ENCODE measurements at places on chromosomes 16 and 17. TPM values are rescaled to one million over a fixed set of nuclear protein-coding genes. Genes with fewer than 3 reads are reported as not detected.

The SULT1A1 gene
- 8.8 TPM for polyA plus RNA-seq

GRCh38 chr17:17089796-17090641 lies 47.8 kb downstream of the MPRIP start:
- DNase-seq = no peak

GRCh38 chr16:48252013-48252412 lies 4.7 kb upstream of the ABCC11 start:
- DNase-seq = no peak

GRCh38 chr16:28121527-28121926 lies 58.0 kb upstream of the GSG1L start:
- DNase-seq = no peak
